Activated naive CD8-positive, alpha-beta T cell treated with anti-CD3 and anti-CD28 coated beads, Interleukin-2, amount 10 ng/mL, durations not matched to agents 7 days and 5 days (primary cell): ENCODE measurements at places on chromosomes 16 and 17. TPM values are rescaled to one million over a fixed set of nuclear protein-coding genes. Genes with fewer than 3 reads are reported as not detected.

The BCO1 gene
- total RNA-seq = not detected

The APOBR gene
- total RNA-seq = 26.1 TPM

GRCh38 chr16:50863644-50864144 is 121.8 kb downstream of the CYLD start:
- no peak for DNase-seq
- no peaks in the 10 kb centered on the region for H3K36me3 ChIP-seq
- no peaks in the 10 kb centered on the region for H3K4me1 ChIP-seq
- H3K27me3 ChIP-seq = peaks cover 10% of the 10 kb centered on the region
- H3K4me3 ChIP-seq = no peak overlapping the region

The IRX3 gene
- not detected for total RNA-seq

GRCh38 chr16:79610771-79611170 is 10.2 kb upstream of the MAF start:
- no peaks in the 10 kb centered on the region for H3K4me1 ChIP-seq
- no peak overlapping the region for H3K4me3 ChIP-seq
- peaks cover 35% of the 10 kb centered on the region for H3K27me3 ChIP-seq
- H3K27ac ChIP-seq = no peak overlapping the region
- DNase-seq = no peak

DNA sequence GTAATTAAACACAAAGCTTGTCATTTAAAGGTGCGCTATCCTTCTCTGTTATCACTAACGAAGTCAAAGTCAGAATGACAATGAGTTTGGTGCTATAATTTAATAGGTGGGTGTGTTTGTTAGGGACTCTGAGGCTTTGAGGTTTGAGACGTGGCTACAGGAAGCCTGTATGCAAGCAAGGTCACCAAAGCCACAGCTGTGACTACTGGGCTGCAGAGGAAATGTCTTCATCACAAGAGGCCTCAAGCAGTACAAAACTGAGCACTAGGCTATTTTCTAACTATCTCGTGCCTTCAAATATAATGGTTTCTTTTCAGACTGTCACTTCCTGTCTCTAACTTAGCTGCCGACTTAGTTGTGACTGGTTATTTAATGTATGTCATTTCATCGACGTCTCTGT is 141.2 kb downstream of the AATF start:
- H3K4me1 ChIP-seq = peaks cover 54% of the 10 kb centered on the region
- peak overlapping the region; percentile 68 for H3K4me3 ChIP-seq
- H3K36me3 ChIP-seq = peaks cover 33% of the 10 kb centered on the region
- peak; percentile 41 for DNase-seq

The CHST4 gene
- not detected for total RNA-seq
